ENCODE measurements at places on chromosomes 1 and 21.
A peak's percentile ranks its signal among the peaks of the same experiment; 100 is the strongest.

GRCh38 chr1:90282811-90283210, 287.9 kb downstream of the ZNF326 start:
- no peak for DNase-seq

- no peak for DNase-seq
Observed at GRCh38 chr21:42552407-42553336, 39.0 kb downstream of the SLC37A1 start.

- DNase-seq = no peak
Observed at GRCh38 chr1:217230412-217230811, 400.5 kb downstream of the GPATCH2 start.

GRCh38 chr21:44870748-44871495, 2.6 kb downstream of the PTTG1IP start:
- no peak for DNase-seq

DNA sequence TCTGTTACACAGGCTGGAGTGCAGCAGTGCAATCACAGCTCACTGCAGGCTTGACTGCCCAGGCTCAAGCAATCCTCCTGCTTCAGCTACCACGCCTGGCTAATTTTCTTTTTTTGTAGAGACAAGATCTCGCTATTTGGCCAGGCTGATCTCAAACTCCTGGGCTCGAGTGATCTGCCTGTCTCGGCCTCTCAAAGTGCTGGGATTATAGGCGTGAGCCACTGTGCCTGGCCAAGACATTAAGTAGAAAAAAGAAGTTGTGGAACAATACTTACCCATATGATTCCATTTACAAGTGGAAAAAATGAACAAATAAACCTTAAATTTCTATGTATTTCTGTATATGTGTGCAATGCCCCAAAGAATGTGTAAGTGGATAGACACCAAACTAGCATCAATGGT, 30.3 kb upstream of the ID3 start:
- DNase-seq = no peak

- no peak for DNase-seq
Observed at GRCh38 chr1:6288665-6289064, 27.8 kb upstream of the GPR153 start.

DNA sequence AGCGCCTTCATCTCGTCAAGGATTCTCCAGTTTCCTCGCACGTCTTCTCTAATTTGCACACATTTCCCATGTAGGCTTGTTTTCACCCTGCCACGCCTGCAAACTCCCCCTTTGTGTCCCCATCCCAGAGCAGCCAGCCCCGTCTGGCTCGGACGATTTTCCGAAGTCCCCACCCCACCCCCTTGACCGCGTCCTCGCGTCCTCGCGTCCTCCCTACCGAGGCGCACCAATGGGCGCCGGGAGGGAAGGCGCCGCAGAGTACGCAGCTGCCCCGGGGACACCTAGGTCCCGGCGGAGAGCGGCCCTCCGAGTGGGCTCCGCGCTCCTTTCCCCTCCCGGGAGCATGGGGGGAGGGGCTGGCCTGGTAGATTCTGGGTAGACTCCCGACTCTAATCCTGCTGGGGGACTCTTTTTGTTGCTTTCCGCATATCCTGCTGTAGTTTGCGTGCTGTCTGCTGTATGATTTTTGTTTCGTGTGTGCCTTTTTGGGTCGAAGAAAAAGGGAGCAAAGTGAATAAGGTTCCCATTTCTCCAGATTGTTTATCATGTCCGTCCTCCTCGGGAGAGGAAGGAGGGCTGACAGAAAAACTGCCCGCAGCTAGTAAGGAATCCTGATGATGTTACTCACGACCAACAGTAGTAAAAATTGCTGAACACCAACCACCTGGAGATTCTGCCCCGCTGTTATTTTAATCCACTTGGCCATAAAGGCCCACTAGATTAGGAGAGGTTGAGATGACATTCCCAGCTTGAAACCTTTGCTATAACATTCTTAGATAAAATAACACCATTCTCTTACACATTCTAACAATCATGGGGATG, 1.5 kb downstream of the CACHD1 start:
- no peak for DNase-seq

- no peak for DNase-seq
Observed at GRCh38 chr21:14519000-14519399, 27.1 kb downstream of the SAMSN1 start.

GRCh38 chr1:231628207-231628876, 1.8 kb downstream of the DISC1 start:
- DNase-seq = no peak

- no peak for DNase-seq
Observed at GRCh38 chr1:207244409-207244801, 77.1 kb upstream of the CD55 start.

DNA sequence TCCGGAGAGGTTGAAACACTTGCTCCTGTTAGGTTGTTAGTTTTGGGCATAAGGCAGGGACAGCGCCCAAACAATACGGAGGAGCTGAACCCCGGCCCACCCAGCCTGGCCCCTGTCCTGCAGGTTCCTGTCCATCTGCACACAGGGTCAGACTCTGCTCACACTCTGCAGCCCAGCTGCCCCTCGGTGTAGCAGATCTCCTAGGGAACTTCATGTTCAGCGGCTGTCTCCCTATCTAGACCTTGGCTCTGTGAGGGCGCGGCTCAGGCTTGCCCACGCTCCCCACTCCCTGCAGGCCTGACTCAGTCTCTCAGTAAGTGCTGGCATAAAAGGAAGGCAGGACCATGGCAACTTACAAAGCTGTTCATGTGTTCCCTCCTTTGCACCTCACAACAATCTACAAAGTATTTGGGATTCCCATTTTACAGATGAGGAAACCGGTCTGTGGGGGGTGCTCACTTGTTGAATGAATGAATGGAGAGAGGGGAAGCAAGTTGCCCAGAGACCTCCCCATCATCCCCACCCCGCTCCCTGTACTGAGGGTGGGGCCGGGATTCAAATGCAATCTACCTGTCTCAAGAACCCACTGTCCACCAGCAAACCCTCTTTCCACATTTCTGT, 26.2 kb downstream of the ACOT11 start:
- DNase-seq = no peak

GRCh38 chr1:67339623-67340343, 32.1 kb downstream of the IL12RB2 start:
- no peak for DNase-seq

DNA sequence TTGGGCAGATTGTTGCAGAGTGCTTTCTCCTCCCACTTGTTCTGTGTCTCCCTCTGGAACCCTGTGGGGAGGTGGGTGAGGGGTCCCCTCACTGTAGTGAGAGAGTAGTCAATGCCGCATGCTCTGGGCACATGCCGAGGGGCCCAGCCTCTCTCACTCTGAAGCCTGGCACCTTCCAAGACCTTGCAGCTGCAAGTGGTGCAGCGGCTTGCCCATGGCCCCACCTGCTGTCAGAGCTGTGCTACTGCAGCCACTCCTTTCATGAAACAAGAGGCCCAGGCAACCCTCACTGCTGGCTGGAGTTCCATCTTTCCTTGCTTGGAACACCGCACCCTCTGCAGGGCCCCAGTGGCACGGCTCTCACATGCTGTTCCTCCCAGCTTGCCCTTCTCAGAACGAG, 58.4 kb upstream of the COL6A1 start:
- DNase-seq = peak; percentile 57

- no peak for DNase-seq
Observed at GRCh38 chr1:234772345-234773147, 162.6 kb upstream of the IRF2BP2 start.

- no peak for DNase-seq
Observed at GRCh38 chr1:241848686-241849344, 811 bp downstream of the EXO1 start.

GRCh38 chr1:17194615-17195528, 10.1 kb upstream of the PADI1 start:
- DNase-seq = no peak

DNA sequence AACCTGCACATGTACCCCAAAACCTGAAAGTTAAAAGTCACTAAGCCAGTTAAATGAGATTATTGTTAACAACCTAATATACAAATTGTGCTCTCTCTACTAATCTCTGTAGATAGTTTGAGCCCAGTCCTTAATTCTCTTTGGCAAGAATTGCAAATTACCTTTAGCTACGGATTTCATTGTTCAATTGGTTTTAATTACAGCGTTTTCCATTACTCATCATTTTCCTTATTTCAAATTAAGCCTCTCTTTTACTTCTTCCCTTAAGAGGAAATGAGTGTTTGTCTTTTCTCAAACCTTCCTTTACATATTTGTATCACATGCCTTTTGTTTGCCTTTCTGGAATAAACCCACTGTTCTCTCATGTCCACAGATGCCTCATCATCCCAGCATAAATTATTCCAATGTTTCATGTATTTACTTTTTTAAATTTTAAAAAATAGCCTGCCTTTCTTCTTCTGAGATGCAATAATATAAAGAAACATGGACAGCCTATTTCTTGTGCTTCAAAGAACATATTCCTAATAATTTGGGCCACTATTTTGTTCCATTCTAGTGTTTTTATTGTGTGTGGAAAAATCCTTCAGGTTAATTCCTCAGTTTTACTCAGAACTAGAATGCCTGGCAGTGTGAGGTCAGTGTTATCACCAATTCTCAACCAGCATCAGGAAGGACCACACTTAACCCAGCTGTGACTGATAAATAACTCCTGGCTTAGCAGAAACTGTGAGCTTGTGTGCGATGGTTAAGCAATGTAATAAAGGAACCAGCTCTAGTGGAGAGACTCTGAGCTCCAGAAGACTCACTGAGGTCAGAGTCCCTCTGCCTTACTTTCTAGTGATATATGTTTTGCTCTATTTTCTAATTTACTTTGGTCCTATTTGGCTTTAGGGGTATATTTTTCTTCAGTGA, 600.5 kb downstream of the LTN1 start:
- no peak for DNase-seq

DNA sequence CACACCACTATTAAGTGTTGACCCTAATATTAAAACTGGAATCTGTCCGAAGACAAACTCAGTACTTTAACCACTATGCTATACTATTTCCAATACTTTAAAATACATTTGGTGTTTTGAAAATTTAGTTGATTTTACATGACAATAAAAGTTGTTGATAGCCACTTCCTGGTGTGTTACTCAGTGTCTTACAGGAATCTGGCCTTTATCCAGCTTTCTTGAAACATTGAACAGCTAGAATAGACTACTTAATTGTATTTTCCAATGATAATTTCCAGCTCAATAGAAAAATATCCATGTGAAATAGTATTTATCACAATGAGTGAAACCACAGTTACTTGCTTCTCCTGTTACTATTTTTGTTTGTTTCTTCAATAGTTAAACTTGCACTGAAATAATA, 369.6 kb upstream of the ADGRL4 start:
- no peak for DNase-seq

DNA sequence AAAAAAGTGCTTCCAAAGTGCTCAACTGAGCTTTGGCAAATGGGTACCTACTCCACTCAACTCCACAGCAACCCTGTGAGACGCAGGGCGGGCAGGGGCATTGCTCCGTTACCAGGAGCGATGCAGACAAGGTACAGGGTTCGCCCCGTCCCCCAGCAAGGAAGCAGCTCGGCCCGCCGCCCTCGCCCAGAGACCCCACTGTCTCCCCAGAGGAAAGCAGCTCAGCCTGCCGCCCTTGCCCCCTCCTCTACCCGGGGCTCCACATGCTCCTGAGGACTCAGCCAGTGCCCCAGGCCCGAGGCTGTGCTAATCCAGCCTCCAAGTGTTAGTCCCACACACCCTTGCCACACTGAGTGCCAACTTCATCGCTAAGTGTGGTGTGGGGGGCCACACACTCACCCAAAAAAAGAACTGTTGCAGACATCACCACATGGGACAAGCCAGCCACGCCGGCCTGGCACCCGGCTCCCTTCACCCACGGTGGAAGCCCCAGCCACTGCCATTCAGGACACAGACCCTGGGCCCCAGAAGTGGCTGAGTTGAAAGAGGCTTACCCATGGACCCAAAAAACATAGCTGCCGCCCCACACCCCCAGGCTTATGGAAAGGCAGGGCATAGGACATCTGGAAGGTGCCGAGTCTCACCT, 26.3 kb downstream of the WDR4 start:
- no peak for DNase-seq

DNA sequence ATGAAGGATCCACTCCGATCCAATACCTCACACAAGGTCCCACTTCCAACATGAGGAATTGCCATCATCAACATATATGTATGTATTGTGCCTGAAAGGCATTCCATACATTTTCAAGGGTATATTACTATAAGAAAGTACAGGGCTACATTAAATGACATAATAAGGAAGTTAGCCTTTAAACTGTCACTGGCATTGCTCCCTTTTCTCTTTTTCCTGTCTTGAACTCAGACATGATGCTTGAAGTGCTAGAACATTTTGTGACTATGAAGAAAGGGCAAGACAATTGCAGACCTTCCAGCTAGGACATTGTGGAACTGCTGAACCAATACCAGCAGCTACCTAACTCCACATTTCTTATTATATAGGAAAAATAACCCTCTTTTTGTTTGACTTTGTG, 2.9 kb upstream of the TSPAN2 start:
- DNase-seq = no peak

- DNase-seq = no peak
Observed at GRCh38 chr1:231059566-231060193, 19.6 kb upstream of the FAM89A start.

- DNase-seq = no peak
Observed at GRCh38 chr1:42319871-42320484, 15.1 kb downstream of the FOXJ3 start.

GRCh38 chr1:8303141-8303540, 14.8 kb upstream of the SLC45A1 start:
- DNase-seq = no peak

DNA sequence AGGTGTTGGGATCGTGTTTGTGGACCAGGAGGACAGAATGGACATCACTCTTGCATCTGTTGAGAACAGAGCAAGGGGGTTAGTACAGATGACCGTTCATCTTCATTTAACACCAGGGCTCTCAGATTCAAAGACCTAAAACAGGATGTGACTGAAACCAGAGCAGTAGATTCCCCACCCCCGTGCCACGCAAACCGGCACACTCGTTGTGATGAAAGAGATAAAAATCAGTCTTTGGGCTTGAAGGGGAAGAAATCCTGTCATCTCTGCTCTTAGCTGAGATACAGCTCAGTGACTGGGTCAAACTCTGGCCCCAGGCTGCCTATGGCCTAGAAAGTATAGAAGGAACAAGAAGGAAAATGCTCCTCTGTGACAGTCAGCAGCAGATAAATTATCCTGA, 146.2 kb upstream of the KRTAP19-8 start:
- no peak for DNase-seq

GRCh38 chr1:244286341-244286740, 165.4 kb downstream of the ADSS2 start:
- no peak for DNase-seq

DNA sequence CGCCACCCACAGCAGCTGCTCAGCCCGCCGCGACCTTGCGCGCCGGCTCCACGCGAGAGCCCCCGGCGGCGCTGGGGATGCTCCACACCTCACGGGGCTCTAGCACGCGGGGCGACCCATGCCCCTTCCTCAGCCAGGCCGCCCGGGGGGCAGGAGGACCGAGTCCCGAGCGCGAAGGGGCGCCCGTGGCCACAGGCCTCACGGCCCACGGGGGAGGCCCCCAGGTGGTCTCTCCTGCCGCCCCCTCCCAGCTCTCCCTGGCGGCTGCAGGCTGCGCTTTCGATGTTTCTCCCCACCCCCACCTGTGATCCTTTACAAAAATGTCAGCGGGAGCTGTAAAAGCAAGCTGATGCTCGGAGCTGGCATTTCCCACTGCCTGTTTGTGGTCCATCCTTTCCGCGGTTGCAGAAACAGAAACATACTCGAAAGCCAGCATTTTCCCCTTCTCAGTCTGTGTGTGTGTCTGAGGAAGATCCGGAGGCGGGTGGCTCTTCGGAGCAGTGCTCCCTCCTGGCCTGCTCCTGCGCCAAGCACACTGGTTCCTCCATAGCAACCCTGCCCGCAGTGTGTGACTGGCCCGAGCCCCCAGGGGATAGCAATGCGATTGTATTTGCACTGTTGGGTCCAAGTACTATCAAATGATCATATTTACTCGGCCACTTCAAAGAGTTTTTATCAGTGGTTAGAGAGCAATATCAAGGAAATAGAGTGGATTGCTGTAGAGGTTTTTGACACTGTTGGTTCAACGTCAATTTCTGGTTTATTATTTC, 2.1 kb downstream of the KIF26B start:
- DNase-seq = no peak
